NCI-H187 treated with DMSO at 0.1 percent for 48 hours (cell line): ENCODE measurements at places on chromosomes 2 and 18.

GRCh38 chr18:38481576-38481975 is 916.0 kb upstream of the CELF4 start:
- no peak for DNase-seq

GRCh38 chr2:213306316-213306942 is 22.2 kb downstream of the SPAG16 start:
- no peak for DNase-seq

- DNase-seq, result no peak
Measured at GRCh38 chr2:26733413-26733812, 30.7 kb upstream of the SLC35F6 start.

GRCh38 chr2:215505044-215505786 is 69.3 kb upstream of the FN1 start:
- DNase-seq, result no peak

GRCh38 chr2:156455361-156455975 is 19.3 kb downstream of the GPD2 start:
- DNase-seq, result no peak

DNA sequence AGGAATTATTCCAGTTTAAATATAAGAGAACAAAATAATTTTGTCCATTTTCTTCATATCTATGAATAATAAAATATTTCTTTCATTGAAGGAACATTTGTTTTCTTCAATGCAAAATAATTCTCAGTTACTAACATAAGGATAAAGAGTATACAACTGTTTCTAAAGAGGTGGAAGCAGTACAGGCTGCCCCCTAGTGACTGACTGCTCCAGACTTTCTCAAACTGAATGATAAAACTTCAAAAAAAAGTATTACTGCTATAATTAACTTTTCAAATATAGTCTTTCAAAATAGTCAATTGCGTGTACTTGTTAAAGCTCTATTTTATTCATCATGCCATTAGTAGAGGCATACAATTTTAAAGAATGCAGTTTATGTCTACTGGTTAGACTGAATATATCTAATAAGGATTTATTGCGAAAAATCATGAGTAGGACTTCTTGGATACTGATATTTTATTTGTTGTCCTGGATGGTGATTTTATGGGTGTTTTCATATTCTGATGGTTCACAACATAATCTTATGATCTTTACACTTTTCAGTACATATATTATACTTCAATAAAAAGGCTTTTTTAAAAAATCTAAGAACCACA is 100.1 kb downstream of the WDPCP start:
- DNase-seq, result no peak

- DNase-seq, result no peak
Measured at GRCh38 chr2:207216457-207216856, 50.7 kb upstream of the KLF7 start.

DNA sequence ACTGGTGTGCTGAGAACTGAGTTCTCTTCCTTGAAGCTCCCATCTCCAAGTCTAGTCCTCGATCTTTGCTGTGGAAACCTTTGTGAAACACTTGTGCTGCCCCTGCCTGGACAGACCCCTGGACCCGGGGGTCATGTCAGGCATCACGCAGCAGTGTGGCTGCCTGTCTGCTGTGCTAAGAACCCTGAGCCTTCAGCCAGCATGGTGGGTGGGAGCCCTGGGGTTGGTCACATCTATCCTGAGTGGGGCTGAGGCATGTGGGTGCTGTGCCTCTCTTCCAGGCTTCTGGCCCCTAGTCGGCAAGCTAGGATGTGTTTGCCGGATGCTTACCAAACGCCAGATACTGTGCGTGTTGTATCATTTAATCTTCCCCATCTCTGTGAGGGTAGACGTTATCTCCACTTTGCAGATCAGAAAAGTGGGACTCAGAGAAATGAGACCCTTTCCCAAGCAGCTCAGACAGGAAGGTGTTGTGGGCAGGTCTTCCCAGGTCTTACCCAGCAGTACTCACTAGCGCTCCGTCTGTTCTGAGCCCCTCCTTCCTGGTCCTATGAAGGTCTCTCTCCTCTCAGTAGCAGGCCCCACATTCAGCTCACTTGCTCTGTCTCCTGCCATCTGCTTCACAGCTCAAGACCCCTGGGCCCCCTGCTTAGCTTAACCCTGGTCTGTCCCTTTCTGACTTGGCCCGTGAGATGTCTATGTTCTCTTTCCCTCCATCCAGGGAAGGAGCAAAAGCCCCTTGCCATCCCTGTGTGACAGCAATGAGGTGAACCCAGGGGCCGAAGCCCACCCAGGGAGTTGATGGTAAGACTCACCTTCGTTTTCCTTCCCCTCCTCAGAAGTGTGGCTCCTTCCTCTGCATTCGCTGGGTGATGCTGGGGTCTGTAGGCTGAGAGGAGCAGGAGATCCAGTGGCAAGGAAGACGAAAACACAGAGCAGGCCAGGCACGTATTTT is 242.8 kb downstream of the FAM210A start:
- DNase-seq, result no peak

GRCh38 chr2:150572194-150572766 is 84.8 kb upstream of the RND3 start:
- DNase-seq, result no peak

DNA sequence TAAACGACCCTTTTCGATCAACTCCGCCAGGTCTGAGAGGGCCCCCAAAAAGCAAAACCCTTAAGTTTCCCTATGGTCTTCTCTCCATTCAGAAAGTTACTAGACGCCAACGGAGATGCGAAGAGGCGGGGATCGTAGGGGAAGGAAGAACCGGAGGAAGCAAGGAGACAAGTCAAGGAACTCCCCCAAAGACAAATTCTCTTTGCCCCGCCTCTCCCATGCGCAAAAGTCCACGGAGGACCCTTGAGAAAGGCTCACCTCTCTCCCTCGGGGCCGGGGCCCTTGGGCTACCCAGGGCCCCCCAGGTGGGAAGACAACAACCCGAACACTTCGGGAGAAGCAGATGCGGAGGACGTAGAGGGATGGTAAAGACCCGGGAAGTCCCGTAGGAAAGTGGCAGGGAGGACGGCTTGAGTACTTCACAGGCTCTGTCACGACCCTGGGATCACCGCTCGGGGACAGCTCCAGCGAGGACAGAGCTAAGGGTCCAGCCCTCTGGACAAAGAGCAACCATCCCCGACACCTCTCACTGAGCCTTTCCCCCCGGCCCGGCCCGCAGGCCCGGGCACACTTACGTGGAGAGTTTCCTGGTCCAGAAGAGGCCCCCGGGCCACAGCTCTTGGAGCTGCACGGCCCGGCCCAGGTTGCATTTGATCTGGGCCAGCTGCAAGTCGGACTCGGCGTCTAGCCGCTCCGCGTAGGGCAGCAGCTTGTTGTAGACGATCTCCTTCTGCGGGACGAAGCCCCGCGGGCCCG is 647 bp downstream of the PSME4 start:
- DNase-seq, result no peak

GRCh38 chr2:202608142-202608852 is 26.5 kb upstream of the FAM117B start:
- no peak for DNase-seq

DNA sequence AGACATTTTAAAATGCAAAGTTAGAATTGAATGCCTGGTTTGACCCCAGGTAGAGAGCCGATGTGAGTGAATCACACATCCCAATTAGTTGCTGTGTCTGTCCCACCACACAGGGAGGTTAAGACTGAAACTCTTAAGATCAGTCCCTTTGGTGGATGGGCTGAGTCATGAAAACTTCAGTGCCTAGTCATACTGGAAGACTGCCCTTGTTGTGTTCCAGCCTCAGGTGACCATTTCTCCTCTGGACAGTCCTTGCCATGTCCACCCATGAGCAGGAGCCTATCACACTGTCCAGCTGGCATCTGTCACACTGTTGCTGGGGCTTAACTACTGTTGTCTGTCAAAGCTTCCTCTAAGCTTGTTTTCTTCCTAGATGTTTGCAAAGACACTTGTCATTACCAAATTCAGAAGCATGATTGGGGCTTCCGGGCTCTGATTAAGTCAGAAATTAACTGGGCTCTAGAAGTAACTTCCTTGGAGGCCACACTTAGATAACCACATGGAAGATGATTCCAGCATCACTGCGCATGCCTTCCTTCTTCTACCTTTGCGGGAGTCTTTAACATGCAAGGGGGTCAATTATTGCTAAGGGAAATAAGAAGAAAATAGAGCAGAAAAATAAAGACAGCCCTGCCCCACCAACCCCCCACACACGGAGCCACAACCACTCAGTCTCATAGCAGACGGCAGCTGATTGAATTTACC is 21.3 kb downstream of the CYRIA start:
- DNase-seq, result no peak

DNA sequence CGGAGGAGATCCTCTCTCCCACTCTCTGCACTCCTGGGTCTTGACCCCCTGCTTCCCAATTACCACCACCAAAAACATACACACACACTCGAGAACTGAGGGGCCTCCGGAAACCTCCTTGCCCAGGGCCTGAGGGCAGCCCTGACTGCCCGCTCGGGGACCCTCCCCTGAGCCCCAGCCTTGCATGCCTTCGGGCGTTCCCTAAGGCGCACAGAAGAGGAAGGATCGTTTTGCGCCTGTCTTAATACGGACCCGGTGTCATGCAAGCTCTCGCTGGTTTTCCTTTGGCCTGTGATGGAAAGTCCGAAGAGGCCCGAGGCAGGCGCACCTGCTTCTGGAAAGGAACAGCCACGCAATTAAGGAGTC is 19.8 kb downstream of the POU3F3 start:
- no peak for DNase-seq

DNA sequence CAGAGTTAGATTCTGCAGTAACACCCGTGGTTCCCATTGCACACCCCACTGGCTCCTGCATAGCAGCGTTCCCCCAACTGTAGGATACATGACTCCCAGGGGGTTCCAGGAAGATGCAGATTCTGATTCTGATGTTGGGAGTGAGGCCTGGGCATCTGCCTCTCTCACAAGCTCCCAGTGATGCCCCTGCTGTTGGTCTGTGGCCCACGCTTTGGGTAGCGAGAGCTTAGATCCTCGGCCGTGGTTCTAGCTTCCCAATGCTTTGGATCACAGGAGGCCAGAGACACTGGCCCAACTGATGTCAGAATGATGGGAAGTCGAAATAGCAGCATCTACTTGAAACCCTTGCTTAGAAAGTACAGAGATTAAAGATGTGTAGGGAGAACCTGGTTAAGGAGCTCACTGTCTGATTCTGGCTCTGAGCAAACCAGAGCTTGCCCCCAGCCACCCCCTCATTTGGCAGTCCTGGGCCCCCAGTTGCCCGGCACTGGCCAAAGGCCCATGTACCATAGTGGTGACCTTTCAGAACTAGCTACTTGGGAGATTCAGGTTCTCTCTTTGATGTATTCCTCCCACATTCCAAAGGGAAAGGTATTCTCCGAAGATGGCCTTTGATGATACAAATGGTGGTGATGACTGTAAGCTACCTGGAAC is 197.5 kb downstream of the FAM210A start:
- no peak for DNase-seq

DNA sequence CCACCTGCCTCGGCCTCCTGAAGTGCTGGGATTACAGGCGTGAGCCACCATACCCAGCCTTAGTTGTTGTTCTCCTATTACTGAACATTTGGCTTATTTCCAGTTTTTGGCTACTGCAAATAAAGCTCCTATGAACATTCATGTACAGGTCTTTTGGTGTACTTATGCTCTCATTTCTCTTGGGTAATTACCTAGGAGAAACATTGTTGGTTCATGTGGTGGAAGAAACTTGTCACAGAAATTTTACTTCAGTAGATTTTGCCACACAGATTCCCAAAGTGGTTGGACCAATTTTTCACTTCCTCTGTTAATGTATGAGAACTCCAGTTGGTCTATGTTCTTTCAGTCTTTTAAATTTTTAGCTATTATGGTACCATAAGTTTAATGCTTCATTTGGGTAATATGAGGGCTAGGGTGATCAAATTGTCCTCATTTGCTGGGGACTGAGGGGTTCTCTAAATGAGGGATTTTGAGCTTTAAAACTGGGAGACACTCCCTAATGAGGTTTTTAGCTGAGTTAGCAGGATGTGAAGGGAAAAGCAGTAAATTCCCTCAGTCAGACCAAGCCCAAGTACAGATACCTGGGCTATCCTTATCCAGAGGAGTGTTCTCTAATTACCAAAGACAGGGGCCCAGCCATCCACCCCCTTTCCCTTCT is 33.9 kb downstream of the MTA3 start:
- DNase-seq, result no peak

DNA sequence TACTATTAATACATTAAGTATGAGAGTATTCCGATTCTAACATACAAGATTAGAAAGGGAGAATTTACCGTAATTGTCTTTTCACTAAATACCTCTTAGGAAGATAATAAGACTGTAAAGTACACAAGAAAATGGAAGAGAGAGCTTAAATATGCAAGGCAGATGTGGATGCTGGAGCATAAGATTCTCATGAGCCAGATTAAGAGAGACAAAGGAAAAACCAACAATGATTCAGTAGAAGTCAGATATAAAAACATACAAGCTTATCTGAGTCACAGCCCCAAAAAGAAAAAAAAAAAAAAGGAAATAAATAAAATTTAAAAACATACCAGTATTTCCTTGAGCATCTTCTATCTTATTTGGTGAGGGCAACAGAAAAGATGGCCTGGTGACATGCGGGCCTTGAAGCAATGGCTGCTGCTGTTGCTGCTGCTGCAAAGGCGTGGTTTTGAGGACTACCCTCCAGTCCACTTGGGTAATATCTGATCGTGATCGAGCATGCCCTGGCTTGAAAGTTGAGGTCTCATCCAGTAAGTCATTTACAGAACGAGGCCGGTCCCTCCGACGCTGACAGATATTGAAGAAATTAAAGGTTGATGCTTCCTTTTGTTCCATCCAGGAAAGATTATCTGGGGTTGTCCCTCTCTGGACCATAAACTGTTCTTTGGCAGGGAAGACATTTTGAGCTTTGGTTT is 24.5 kb downstream of the PLEKHM3 start:
- DNase-seq, result no peak

GRCh38 chr2:43127208-43127940 is 99.0 kb downstream of the ZFP36L2 start:
- DNase-seq, result no peak

GRCh38 chr2:191664823-191665677 is 12.9 kb upstream of the NABP1 start:
- DNase-seq, result no peak

GRCh38 chr2:45925636-45926366 is 274.3 kb downstream of the PRKCE start:
- DNase-seq, result no peak

DNA sequence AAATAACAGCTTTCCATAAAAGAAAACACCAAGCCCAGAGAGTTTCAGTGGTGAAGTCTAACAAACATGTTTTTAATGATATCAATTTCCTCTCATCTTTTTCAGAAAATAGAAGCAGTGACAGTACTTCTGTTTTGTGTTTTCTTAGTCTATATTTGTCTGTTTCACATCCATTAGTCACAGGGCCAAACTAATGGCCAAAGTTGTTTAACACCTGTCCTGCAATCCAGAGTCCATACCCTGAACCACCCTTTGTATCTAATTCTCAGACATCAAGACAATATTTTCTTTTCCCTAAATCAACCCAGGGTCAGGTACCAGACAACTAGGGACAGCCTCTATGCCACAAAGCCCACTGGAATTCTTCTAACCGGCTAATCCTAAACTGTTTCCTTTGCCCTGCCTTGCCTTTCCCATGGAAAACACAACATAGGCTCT is 25.9 kb downstream of the TMSB10 start:
- DNase-seq, result no peak

GRCh38 chr2:37621199-37621598 is 50.2 kb downstream of the CDC42EP3 start:
- DNase-seq, result no peak

- no peak for DNase-seq
Measured at GRCh38 chr2:109330056-109330455, 201.1 kb downstream of the SH3RF3 start.

- no peak for DNase-seq
Measured at GRCh38 chr18:68840554-68841263, 42.8 kb downstream of the CCDC102B start.

GRCh38 chr18:34844072-34844471 is 134.0 kb downstream of the DTNA start:
- no peak for DNase-seq
